ENCODE measurements at places on chromosomes 5 and 9.

DNA sequence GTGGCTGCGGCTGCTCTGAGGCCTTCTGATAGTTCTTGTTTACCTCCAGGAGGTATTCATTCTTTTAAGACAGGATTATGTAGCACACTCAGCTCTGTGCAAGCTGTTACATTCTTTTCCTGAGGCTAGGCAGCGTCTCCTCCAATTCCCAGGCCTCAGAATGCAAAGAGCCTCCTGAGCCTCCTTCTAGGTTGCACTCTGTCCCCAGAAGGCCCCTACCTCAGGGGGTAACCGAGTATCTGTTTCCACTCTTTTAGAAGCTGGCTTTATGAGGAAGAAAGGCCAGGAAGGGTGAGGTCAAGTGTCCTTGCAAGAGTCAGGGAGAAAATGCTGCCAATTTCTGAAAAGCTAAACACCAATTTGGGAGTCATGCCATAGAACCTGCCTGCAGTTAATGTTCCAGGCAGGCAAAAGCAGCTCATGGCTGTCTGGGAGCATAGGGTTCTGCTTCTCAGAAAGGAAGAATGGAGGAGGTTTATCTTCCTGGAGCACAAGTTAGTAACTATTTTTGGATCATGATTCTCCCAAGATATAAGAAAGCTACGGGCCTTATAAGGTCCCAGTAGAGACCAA lies 178.9 kb downstream of the SEMA6A start:
- no peak for DNase-seq

- DNase-seq = no peak
Measured at GRCh38 chr9:22307013-22307711, 139.5 kb upstream of the DMRTA1 start.

GRCh38 chr5:160097991-160098390 lies 21.3 kb downstream of the PWWP2A start:
- no peak for DNase-seq

GRCh38 chr9:129398961-129399633 lies 221.0 kb upstream of the IER5L start:
- DNase-seq = no peak

- DNase-seq = no peak
Measured at GRCh38 chr5:125301711-125302110, 555.3 kb upstream of the ZNF608 start.

DNA sequence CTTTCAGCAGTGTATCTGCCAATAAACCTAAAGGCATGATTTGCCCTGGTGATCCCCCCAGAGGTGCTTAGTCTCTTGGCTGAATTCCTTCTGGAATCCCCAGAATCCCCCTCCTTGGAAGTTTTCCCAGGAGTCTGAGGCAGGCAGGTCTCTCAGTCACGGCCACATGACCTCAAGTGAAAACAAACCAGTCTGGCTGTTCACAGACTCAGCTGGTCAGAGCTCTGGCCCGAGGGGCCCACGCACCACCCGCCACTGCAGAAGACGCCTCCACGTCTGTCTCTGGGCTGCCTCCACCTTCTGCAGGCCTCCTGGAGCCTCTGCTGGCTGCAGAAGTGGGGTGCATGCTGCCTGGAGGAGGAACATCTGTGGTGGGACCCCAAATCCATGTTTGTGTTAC lies 52.5 kb downstream of the HRH2 start:
- DNase-seq = no peak

DNA sequence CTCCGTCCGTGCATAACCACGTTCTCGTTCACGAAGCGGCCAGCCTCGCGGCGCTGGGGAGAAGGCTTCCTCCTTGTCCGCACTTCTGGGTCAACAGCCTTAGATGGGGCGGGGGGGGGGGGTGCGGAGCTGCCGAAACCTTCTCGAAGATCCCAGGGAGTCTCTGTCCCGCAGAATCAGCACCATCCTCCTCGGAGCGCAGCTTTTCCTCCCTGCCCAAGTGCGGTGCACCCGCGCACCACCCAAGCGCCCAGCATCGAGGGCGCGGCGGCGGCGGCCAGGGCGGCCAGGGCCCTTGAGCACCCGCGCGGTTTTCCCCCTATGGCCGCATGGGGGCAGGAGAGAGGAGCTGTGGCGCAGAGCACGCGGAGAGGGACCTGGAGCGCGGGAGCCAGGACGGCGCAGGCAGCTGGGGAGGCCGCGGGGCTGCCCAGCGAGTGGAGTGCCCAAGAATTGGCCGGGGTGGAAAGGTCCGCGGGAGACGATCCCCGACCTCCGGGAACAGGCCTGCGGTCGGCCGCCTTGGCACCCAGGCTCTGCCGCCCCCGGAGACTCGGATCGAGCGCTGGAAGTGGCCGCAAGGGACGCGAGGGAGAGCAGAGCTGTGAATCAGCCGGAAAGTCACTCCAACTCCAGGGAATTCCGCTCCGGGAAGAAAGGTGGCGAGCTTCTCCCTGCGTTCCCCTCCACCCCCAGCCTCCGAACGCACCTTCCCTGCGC lies 43.1 kb downstream of the TMEM174 start:
- DNase-seq = peak; percentile 82

- DNase-seq = no peak
Measured at GRCh38 chr5:73989956-73990355, 364.0 kb downstream of the ARHGEF28 start.

DNA sequence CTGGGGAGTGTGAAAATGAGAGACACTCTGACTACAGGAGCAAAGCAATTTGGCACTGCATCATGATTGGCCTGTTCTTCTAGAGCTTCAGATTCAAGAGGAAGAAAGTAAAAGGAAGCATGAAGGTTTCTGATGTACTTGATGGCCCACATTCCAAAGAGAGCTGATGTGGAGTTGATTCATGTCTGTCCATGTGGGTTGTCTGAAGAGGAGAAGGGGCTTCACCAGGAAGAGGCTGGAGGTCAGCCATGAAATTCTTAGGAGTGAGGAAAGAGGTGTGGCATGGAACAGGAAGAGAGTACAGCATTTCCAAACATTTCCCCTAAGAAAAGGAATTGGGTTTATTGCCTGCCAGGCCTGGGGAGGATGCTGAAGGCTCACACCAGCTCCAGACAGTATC lies 70.7 kb downstream of the PTCD2 start:
- DNase-seq = no peak

DNA sequence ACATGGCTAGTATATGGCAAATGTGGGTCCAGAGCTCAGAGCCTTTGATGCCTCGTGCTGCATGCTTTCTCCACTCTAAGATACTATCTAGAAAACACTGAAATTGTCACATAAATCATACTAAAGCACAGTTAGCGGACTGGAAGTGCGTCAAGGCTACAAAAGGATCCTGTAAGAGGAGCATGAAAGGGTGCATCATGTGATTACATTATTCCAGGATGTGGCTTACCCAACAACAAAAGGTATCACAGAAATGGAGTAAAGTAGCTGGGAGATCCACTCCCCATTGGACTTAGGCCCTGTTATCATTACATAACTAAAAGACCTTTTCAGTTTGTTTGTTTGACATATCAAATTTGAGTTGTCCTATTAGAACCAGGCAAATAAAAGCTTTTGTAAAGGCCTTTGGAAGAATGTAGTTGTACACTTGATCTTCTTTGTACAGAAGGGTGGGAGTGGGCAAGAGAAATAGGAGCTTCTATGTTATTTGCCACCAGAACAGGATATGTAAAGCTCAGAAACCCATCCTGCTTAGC lies 6.9 kb downstream of the SLC31A1 start:
- no peak for DNase-seq

DNA sequence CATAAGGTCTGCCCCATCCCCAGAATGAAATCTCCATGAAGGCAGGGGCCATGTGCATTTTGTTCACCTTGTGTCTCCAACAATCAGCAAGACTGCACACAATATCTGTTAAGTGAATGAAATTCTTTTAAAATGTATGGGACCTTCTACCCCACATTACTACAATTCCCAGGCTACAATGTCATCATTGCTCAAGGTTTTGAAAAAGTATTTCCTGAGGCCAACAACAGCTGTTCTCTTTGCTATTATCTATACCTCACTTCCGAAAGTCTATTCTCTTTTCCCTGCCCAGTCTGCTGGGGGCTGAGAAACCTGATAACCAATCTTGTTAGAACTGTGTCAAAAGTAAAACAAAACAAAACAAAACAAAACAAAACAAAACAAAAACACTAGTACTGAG lies 29.2 kb downstream of the HOMER1 start:
- DNase-seq = no peak

DNA sequence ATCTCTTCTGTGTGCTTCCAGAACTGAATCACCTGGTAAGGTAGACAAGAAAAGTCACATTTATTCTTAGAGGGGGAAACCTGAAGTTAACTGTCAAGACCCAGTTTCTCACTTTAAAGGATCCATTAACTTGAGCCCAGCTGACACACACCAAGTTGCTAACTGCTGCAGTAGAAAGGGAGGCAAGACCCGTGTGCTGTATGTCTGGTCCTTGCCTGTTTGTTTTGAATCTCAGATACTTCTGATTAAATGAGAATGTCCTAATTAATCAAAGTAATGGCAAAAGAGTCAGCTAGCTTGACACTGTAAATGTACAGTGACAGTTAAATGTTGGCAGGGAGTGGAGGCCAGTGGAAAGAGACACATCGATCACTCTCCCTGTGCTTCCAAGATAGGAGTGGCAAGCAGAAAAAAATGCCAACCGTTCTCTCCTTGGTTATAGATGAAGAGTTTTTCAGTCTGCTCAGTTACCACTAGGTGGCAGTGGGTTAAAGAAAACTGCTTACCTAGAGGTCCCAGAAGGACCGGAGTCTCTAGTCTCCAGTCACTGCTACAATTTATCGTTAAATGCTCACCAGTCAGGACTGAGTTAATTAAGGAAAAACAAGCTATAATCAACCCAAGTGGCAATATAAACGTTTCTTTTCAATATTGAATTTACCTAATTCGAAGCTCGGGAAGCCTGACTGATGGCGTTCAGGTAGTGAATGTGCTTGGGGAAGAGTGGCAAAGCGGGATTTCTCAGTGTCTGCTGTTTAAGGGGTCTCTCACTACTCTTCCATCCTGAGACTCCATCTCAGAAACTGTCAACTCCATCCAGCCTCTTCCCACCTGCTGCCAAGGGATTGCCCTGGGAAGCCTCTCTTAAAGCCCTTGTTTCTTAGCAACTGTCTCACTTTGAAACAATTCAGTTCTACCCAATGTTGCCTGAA lies 18.4 kb downstream of the LSM11 start:
- no peak for DNase-seq

DNA sequence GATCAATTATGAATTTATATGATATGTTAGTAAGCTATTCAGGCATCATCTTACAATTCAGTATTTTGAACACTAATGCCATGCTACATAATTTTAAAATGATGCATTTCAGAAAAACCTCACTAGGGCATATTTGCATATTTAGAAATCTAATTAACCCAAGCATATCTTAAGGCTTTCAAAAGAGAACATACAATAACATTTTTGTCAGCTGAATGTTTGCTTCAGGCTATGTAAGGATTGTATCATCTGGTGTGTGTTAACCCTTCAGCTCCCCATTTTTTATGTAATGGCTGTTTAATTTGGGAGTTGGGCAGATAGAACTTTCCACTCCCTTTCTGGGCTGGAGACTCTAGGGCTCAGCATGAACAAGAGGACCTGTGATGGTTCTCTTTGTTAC lies 299.1 kb upstream of the EFNA5 start:
- DNase-seq = no peak

GRCh38 chr9:1875921-1876448 lies 139.2 kb upstream of the SMARCA2 start:
- peak; percentile 45 for DNase-seq

DNA sequence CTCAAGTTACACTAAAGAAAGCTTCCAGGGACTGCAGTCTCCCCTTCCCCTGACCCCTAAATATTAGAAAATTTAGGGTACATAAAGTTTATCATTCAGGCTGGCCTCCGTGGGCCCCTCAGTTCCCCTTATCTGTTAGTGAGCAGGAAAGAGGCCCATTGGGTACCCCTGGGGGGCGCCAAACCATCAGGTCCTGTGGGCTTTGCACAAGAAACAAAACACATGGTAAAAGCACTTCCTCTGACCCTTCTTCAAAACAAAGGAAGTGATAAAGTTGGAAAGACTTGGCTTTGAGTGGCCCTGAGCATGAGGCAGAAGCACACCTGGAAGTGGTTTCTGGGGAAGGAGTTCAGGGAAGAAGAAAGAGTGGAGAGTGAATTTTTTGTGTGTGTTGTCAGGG lies 213.0 kb downstream of the SMARCA2 start:
- no peak for DNase-seq

DNA sequence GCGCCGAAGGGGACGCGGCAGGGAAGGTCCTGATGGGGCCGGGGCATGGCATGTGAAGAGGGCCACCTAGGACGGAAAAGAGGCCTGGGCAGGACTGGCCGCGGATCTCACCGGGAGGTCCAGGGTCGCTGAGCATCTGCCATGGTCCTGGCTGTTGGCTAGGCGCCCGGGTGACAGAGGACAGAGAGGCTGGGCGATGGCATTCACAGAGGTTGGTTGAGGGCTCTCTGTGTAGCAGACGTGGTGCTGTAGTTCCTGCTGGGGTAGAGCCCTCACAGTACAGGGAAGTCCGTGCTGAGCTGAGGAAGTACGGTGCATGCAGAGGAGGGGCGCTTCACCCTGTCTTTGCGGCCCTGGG lies 427 bp downstream of the PCYOX1L start:
- no peak for DNase-seq

GRCh38 chr9:89493181-89493580 lies 4.7 kb downstream of the SEMA4D start:
- DNase-seq = no peak

DNA sequence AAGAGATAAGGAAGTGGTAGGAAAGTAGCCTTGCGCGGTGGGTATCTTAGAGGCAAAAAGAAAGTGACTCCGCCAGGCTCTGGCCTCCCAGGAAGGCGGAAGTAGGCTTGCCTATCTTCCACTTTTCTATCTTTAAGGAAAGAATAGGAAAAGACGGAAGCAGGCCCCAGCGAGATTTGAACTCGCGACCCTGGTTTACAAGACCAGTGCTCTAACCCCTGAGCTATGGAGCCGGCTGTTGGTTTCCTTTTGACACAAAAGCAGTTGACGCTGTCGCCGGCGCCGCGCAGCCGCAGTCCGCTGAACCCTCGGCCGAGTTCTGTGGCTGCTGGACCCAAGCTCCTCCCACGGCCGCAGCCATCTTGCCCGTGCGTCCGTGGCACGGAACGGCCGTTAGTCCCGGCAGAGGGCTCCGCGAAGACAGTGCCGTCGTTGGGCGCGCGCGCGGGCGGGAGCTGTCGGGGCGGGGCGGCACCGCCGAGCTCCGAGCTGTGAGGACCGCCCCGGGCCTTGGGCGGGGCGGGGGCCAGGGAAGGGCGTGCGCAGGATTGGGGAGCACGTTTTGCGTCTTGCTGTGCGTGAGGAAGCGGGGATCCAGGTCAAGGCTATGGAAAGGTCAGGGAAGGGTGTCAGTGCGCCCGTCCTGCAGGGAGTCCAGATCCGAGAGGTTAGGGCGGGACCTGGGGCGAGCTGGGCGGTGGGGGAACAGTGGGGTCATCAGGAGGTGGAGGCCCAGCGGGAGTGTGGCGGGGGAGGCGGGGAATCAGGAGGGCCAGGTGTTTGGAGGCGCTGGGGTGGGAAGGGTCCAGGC lies 13.3 kb downstream of the TRIM7 start:
- DNase-seq = peak; percentile 99

DNA sequence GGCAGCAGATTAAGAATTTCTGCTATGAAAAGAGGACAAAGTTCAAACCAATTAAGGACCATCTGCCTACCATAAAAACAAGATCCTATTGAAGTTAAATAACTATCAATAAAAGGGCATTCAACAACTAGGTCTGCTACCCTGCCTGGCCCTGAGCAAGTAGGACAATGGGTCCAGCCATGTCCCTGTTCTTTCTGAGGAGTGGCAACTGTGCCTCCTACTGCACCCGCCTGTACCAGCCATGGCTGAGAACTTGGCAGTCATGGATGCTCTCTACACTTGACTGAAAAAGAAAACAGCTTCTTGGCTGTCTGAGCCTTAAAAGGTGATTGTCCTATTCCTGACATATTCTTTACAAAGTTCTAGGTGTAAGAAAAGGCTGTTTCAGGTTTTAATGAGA lies 652.4 kb downstream of the PDE4D start:
- DNase-seq = no peak
